ENCODE measurements at places on chromosomes 3 and 15.

- DNase-seq, result no peak
Measured at GRCh38 chr15:48888191-48888590, 10.3 kb downstream of the EID1 start.

DNA sequence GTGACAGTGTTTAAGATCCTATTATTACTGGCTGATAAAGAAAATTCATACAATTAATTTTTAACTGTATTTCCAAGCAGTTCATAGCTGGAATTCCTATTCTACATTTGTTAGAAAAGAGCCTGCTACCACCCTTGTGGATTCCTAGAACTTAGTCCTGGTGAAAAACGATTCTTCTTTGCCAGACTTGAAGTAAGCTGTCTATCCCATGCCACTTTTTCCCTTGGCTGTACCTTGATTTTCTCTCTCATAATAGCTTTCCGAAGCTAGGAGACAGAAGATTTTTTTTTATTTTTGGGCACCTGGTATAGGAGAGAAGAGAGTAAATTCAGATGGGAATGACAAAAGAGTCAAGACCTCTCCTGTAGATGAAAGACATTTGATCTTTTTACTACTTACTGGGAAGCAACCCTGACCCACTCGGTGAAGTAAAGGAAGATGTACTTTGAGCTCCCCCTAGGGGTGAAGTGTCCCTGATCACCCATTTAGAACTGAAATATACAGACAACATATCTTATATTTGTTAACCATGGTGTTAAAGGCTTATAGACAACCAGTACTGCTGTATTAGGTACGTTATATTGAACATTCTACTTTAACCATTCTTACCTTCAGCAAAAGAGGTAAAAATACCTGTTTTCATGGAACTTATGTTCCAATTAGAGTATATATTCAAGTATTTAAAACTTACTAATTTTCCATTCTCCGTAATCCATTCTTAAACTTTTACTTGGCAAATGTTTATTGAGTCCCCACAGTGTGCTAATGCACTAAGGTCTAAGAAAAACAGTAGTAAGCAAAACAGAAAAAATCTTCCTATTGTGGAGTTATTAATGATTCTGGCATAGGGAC is 36.2 kb upstream of the C3orf38 start:
- DNase-seq, result peak; percentile 35

DNA sequence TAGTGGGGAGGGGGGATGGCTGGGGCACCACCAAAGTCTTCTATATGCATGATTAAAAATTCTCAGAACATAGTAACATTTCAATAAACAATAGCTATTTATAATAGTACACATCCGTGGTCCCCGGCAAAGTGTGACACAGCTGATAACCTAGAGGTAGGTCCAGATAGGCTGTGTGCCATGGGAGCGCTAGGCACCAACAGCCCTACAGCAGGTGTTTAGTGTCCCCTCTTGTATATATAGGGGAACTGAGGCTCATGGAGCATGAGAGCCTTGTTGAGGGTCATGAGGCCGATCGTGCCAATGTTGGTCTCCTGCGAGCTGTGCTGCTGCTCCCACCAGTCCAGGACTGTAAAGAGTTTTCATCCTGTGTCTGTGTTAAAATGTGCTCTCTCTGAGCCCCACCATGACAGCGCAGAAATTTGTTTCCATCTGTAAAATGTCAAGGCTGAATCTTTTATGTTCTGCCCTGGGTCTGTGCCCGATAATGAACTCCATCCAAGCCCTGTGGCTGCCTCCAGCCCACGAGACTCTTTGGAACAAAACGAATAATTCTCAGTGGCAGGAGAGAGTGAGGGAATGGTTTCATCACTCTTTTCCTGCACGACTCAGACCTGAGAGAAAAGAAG is 14.5 kb downstream of the TMEM158 start:
- DNase-seq, result no peak

GRCh38 chr3:172317984-172318383 is 130.3 kb downstream of the GHSR start:
- DNase-seq, result no peak

- no peak for DNase-seq
Measured at GRCh38 chr3:14880447-14881106, 61.8 kb downstream of the FGD5 start.
